Tibial artery (tissue), 4 donors: ENCODE measurements at places on chromosomes 11 and 22.

GRCh38 chr11:69899957-69900821 is 81.0 kb upstream of the FGF3 start:
- DNase-seq: no peak

DNA sequence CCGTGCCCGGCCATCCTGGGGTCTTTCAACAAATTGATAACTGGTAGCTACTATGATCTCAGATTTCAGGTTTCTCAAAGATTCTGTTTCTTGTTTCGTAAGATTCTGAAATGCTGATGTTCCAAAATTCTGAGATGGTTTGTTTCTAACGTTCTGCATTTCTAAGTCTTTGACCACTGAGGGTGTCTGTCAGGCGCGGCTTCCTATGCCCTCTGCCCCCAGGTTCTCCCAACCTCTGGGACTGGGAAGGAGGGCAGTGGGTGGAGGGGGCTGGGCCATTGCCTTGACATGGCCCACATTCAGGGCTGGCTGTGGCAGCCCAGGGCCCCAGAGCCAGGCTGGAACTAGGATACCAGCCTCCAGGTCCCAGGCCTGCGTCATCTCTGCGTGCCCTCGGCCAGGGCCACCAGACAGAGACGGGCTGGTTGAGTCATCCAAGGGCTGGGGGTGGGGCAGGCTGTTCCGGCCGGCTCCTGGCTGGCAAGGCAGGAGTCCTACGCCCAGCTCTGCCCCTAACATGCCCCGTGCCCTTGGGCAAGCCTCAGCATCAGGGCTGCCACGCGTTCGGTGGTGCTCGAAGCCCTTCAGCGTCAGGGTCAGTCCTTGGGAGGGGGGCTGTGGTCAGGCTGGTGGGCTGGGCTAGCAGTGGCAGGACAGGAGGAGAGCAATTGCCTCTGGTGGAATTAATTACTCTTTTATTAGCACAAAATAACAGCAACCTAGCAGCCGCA is 5.2 kb downstream of the TMEM134 start:
- DNase-seq: peak; percentile 93

DNA sequence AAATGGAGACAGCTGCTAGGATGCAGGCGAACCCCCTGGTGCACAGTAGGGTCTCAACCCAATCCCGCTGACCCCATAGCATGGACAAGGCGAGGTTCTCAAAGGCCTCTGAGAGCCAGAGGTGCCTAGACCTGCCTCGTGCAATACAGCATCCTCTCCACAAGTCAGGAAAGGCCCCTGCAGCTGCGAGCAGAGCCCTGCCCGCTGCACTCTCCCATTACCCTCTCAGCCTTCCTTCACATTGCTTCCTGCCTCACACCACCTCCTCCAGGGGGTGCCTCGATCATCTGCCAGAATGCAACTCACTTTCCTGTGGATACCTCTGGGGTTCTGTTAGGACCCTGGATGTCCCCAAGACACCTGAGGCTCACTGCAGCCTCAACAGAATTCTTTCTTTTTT is 42.8 kb upstream of the TCF20 start:
- no peak for DNase-seq

- DNase-seq: no peak
These were observed 452 bp downstream of the BIRC3 start for GRCh38 chr11:102317768-102318103.

DNA sequence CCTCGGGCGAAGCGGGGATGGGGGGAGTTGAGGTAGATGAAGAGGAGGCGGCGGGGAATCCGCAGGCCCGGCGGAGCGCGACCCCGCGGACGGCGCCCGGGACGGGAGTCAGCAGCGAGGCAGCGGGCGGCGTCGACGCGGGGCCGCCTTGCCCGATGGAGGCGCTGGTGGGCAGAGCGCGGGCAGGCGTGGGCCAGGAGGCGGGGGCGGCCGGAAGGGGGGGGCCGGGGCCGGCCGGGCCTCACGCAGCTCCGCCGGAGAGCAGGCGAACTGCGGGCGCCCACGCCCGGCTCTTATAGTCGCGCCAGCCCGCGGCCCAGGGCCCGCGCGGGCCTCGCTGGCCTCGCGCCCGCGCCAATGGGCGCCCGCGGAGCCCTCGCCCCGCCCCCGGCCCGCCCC is at the start of gene IGF2:
IGF2 (minus strand) TSS at position 267 of the 399 bp plus-strand sequence. CDS start 3,866 bp downstream, outside the sequence.
- DNase-seq: no peak

GRCh38 chr11:23755076-23755475 is 741.8 kb upstream of the LUZP2 start:
- DNase-seq: no peak

GRCh38 chr11:118917481-118918127 is 8.1 kb downstream of the BCL9L start:
- DNase-seq: peak; percentile 92

DNA sequence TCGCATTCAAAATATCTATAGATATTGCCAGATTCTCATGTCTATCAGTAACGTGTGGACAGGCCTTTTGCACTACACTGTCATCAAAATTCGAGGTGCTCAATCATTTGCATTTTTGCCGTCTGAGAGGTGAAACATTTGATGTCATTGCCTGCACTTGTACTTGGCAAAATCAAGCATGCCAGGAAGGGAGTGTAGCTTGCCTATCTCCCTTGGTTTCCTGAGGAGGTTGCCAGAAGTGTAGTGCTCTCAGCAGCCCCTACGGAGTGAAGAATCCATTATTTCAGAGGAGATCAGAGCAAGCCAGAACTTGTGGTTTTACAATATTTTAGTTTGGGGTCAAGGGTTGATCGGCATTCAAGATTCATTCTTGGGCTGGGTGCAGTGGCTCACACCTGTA is 30.2 kb upstream of the APOL5 start:
- no peak for DNase-seq

- peak; percentile 39 for DNase-seq
These were observed 340.4 kb downstream of the ETS1 start for GRCh38 chr11:128246810-128247594.

DNA sequence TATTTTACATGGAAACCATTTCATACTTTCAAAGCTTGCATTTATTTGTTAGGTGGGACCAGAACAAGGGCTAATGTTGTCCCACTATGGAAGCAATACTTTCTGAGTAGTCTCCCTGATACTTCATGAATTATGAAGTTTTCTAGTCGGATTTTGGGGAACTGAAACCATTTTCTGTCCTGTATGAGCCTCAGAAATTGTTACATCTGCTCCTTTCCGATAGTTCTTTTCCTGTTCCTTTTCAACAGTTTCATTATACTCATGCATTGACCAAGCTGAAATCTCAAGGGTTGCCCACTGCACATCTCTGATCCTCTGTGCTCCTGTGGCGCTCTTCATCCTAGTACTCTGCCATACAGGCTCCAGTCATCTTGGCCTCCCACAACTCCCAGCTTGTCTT is 31.5 kb upstream of the GLYATL1 start:
- no peak for DNase-seq

DNA sequence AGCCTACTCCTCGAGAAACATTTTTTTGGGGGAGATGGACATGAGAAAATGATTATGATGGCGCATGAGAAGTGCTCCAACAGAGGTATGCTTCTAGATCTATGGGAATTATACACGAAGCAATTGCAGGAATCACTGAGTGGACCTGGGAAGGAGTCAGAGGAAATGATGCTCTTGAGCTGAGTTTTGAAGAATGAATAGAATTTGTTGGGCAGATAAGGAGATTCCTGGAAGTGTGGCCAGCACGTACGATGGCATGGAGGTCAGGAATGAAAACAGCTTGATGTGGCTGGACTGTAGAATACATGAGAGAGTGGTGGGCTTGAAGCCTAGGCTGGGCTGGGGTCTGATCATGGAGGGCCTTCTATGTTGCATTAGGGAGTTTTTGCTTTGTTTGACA is 31.7 kb downstream of the ADAMTS15 start:
- no peak for DNase-seq

GRCh38 chr11:45082744-45083543 is 63.5 kb upstream of the PRDM11 start:
- no peak for DNase-seq

DNA sequence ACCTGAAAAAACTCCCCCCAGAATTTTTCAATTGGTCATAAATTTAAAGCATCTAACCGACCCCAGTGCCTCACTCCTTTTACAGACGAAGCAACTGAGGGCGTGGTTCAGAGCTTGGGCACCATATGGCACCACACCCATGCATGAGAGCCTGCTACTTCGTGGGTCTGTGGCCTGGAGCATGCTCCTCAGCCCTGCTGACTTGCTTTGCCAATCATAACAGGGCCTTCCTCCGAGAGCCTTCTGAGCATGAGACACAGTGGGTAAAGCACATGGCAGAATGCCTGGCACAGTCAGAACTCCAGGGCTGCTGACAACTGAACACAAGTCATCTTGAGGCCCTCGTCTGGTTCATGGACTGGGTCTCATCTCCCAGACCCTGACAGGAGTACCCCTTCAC is 33.3 kb downstream of the HIRA start:
- no peak for DNase-seq

GRCh38 chr11:35593143-35593542 is 25.1 kb upstream of the FJX1 start:
- no peak for DNase-seq

GRCh38 chr11:133163463-133164419 is 368.6 kb downstream of the OPCML start:
- DNase-seq: no peak

- DNase-seq: no peak
These were observed 17.7 kb upstream of the SUN2 start for GRCh38 chr22:38773363-38773946.

- DNase-seq: no peak
These were observed 339.4 kb downstream of the CADM1 start for GRCh38 chr11:115164774-115165173.

- no peak for DNase-seq
These were observed 368.5 kb downstream of the INSC start for GRCh38 chr11:15483205-15483604.

- DNase-seq: no peak
These were observed 9.7 kb upstream of the SAAL1 start for GRCh38 chr11:18115360-18116127.

DNA sequence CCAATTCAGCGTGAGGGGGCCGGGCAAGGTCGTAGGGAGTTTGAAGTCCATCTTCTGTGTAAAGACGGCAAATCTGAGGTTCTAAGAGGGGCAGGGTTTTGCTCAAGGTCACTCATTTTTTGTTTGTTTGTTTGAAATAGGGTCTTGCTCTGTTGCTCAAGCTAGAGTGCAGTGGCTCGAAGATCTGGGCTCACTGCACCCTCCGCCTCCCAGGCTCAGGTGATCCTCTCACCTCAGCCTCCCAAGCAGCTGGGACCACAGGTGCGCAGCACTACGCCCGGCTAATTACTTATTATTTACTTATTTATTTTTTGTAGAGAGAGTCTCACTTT is 355 bp upstream of the AP1B1 start:
- DNase-seq: no peak

GRCh38 chr11:117477721-117478120 is 150.1 kb downstream of the CEP164 start:
- DNase-seq: no peak

- no peak for DNase-seq
These were observed 5.3 kb downstream of the LSP1 start for GRCh38 chr11:1858154-1858553.

DNA sequence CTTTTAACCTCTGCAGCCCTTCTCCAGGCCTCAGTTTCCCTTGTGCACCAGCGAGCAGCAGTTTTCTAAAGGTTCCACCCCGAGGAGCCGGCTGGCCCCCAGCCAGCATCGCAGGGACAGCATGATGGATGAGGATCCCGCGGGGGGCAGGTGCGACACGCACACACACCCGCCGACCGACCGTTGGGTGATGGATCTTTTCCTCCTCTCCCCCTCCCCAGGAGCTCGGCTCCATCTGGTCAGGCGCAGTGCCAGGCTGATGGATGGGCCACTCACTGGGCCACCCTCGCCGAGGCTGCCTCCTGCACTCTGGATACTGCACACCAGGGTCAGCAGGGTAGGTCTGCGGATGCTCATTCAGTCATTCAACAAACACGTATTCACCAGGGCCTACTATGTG is 12.8 kb upstream of the CABP7 start:
- DNase-seq: no peak

DNA sequence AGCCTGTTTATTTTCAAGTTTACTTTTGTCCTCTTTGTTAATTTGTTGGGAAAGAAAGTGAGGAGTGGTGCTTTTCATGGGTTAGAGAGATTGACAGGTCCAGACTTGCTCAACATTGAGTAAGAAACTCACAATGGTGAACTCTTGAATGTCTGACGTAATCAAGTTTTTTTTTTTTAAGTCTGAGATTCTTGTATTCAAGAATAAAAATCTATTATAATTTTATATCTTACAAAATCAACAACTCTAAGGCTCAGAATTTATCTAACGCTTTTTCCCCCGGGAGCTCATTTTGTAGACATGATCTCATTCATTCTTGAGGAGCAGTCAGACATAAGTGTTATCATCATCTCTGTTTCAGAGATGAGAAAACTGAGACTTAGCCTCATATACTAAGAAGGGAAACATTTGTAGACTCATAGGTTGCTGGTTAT is 39.1 kb upstream of the SPTBN2 start:
- DNase-seq: no peak

DNA sequence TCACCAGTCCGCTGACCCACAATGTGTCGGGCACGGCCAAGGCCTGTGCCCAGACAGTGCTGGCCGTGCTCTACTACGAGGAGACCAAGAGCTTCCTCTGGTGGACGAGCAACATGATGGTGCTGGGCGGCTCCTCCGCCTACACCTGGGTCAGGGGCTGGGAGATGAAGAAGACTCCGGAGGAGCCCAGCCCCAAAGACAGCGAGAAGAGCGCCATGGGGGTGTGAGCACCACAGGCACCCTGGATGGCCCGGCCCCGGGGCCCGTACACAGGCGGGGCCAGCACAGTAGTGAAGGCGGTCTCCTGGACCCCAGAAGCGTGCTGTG is 6.1 kb downstream of the SLC35C1 start:
- DNase-seq: no peak

- no peak for DNase-seq
These were observed 20.7 kb upstream of the NAV2 start for GRCh38 chr11:19691815-19692500.
